ENCODE measurements at places on chromosomes 4 and X.

- no peak for DNase-seq
Observed at GRCh38 chr4:11424000-11424399, 4.7 kb downstream of the HS3ST1 start.

GRCh38 chr4:83115000-83115399 is 471 bp upstream of the PLAC8 start:
- no peak for DNase-seq

GRCh38 chr4:152360045-152360410 is 175.9 kb downstream of the FBXW7 start:
- DNase-seq, result no peak

- DNase-seq, result no peak
Observed at GRCh38 chr4:142083264-142083663, 446.9 kb downstream of the IL15 start.

GRCh38 chr4:48025005-48025404 is 8.4 kb downstream of the NIPAL1 start:
- DNase-seq, result no peak

DNA sequence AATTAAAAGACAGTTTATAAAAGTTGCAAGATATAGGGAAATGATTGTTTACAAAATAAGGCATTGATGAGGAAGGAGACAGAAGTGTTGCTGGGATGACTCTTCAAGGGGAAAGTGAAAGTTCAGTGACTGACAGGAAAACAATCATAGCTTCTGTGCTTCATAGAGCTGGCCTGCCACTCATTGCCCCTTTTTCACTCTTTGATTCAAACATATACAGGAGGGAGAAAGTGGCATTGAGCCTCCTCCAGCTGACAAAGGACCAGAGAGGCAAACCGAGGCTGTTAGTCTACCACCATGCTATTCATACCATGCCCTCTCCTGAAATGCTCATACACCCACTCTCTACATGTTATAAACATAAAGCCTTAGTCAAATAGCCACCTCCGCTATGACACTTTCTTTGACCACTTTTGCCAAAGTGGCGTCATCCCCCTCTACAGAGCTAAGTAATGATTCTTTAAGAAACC is 79.2 kb upstream of the ATOH1 start:
- DNase-seq, result no peak

DNA sequence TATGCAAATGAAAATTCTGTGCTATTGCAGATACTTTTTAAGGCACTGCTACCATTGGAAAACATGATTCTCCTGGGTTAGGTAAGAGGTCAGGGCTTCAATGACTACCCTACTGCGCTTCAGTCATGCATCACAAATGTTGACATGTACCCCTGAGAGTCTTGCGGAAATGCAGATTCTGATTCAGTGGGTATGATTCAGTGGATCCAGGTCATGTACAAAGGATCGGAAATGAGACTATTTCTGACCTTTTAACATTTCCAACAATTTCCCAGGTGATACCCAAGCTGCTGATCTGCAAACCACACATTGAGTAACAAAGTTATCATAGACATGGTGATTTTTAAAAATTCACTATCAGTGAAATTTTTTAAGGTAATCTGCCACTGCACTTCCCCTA is 62.6 kb downstream of the DDX53 start:
- DNase-seq, result no peak

- DNase-seq, result no peak
Observed at GRCh38 chr4:77104388-77104787, 28.6 kb upstream of the CCNI start.

DNA sequence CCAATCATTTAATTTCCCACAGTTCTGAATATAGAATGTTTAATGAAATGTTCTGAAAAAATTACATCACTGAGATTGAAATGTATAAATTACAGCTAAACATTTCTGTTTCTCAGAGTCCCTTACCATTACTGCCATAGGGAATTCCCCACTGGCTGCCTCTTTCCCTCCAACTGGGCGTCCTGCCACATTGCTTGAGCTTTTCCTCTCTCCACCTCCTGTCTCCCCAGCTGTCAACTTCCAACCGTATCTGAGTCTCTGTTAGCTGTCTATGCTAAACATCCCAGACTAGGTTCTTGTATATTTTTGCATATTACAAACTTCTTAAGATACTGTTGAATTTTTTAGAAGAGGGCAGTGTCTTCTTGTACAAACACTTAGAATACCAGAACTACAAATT is 407.3 kb upstream of the SLIT2 start:
- no peak for DNase-seq

DNA sequence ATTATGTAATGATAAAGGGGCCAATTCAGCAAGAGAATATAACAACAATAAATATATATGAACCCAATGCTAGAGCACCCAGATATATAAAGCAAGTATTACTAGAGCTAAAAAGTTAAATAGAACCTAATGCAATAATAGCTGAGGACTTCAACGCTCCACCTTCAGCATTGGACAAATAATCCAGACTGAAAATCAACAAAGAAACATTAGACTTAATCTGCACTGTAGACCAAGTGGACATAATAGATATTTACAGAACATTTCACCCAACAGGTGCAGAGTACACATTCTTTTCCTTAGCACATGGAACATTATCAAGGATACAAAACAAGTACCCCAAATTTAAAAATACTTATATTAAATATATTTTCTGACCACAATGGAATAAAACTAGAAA is 24.3 kb downstream of the OTC start:
- DNase-seq, result no peak

DNA sequence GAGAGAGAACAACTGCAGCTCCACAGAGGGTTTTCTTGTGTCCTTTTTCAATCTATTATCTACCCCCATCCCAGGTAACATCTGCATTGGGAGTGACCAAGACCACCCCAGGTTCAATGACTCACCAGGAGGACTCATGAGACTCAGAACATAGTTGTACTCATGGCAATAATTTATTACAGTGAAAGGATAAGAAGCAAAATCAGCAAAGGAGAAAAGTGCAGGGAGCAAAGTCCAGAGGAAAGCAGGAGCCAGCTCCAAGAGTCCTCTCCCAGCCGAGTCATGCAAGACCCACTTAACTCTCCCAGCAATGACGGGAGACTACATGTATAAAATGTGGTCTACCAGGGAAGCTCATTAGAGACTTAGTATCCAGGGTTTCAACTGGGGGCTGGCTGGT is 129.5 kb upstream of the RBPJ start:
- no peak for DNase-seq

GRCh38 chr4:74097631-74098426 is 1.2 kb downstream of the CXCL2 start:
- DNase-seq, result no peak

DNA sequence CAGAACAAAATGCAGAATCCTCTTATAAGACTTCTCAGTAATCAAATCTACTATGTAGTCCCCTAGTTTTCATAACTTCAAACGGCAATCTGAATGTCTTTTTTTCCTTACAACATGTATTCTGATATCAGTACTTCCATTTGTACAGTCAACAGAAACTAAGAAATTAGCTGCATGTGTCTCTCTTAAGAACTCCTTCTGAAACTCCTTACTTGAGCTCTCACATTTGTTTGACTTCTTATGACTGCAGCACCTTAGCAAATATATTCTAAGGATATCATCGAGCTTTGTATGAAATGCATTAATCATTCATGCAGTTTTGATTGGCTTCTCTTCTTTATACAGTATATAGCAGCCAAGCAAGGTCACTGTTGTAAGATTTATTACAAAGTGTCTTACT is 77.0 kb downstream of the TMEM47 start:
- DNase-seq, result no peak

- DNase-seq, result no peak
Observed at GRCh38 chr4:171718665-171719064, 94.5 kb upstream of the GALNTL6 start.

GRCh38 chrX:43758044-43758443 is 101.9 kb downstream of the MAOA start:
- DNase-seq, result no peak

DNA sequence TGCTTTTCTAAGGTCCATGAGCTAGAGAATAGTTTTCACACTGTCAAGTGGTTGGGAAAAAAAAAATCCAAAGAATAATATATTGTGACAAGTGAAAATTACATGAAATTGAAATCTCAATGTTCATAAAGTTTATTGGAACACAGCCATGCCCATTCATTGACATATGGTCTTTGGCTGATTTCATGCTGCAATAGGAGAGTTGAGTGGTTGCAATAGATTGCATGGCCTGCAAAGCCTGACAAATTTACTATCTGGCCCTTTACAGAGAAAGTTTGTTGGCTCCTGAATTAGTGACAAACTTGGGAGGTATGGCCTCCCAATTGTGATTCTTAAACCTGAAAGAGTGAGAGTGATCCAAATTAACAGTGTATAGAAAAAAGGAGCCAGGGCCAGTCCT is 115.5 kb upstream of the FAM9C start:
- DNase-seq, result no peak

- DNase-seq, result no peak
Observed at GRCh38 chrX:36957425-36958328, 50.5 kb upstream of the FAM47C start.

DNA sequence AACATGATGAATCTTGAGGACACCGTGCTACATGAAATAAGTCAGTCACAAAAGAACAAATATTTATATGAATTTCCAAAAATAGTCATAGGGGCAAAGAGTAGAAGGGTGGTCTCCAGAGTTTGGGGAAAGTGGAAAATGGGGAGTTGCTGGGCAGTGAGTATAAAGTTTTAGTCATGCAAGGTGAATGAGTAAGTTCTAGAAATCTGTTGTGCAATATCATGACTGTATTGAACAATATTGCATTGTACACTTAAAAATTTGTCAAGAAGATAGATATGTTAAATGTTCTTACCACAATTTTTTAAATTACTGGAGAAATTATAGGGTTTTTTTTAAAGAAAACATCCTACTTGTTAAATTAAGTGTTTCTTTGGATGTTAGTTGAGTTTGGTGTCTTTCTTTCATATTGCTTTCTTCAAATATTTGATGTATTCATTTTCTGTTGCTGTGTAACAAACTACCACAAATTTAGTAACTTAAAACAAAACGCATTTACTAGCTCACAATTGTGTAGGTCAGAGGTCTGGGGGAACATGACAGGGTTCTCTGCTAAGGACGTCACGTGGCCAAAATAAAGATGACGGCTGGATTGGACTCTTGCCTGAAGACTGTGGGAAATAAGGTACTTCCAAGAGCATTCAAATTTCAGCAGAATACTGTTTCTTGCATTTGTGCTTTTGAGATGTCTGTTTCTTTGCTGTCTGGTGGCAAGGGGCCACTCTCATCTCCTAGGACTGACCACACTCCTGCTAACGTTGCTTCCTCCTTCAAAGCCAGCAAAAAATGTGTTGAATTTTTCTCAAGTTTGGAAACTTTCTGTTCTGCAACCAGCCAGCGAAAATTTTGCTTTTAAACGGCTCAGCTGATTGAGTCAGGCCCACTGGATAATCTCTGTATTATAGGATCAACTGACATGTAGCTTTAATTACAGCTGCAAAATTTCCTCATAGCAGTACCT is 76.7 kb downstream of the CPEB2 start:
- DNase-seq, result no peak

DNA sequence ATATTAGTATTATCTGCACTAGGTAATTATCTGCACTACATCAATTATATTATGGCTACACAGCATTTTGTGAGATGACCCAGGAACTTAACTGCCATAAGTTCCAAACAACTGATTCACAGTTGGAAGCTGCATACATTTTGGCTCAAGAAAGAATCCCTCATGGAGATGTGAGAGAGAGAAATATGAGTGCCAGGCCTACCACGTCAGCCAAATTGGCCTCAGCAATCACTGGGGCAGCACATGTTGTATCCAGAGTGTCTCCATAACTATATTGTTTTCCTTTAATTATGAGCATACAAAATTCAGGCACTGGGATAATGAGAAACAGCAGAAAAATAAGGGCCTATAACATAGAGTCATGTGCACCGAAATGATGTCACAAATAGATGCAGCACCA is 174.2 kb upstream of the DMD start:
- DNase-seq, result no peak

DNA sequence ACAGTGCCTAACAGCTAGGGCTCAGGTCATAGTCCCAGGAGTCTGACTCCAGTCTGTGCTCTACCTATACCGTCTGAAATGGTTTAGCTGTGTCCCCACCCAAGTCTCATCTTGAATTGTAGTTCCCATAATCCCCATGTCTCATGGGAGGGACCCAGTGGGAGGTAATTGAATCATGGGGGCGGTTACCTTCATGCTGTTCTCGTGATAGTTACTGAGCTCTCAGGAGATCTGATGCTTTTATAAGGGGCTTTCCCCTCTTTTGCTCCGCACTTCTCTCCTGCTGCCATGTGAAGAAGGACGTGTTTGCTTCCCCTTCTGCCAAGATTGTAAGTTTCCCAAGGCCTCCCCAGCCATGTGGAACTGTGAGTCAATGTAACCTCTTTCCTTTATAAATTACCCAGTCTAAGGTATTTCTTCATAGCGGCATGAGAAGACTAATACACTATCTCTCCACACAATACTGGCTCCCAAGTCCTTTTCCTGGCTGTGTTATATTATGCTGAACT is 110.8 kb downstream of the AFAP1 start:
- no peak for DNase-seq

- no peak for DNase-seq
Observed at GRCh38 chr4:185004562-185005218, 13.6 kb upstream of the HELT start.

DNA sequence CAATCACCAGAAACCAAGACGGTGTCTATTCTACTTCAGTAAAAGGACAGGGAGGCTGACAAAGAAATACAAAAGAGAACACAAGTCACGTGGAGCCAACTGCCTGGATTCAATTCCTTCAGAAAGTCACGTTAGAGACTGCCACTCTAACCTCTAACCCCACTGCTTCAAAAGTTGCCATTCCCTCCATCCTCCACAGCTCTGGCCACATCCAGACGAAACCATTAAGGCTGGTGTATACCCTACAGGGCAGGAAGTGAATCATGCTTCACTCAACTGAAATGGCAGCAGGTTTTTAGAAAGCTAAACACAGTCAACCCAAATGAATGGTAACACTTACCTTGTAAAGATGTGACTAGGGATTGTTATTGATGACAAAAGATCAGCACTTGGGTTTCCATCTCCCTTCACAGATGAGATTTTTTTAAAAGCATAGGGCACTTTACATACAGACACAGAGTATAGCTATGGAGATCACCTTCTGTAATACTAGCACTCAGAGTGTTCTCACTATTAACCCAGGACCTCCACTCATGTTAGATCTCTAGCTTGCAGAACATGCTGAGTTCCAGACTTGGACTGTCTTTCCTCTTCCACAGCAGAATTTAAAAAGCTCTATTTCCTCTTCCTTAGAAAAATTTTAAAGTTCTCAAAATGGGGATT is 37.4 kb downstream of the MAML3 start:
- no peak for DNase-seq

DNA sequence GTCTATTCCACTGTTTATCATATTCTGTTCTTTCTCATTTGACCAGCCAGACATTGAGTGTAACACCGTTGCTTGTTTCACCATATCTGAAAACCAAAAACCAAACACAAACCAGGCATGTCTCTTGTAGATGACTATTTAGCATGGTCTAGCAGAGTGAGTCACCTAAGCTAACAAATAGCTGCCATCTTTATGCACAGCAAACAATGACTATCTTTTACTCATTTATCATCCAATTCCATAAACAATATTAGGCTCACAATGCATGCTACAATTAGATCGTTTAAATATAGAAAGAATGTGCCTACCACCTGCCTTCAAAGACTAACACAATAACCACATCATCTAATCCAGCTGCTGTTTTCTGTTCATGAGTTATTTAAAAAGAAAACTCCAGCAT is 495.4 kb downstream of the PCDH19 start:
- DNase-seq, result no peak
